ENCODE measurements at places on chromosomes 1 and 21. TPM values are rescaled to one million over a fixed set of nuclear protein-coding genes. Genes with fewer than 3 reads are reported as not detected.

GRCh38 chr1:160744852-160745520, 5.9 kb downstream of the SLAMF7 start:
- no peak for DNase-seq

DNA sequence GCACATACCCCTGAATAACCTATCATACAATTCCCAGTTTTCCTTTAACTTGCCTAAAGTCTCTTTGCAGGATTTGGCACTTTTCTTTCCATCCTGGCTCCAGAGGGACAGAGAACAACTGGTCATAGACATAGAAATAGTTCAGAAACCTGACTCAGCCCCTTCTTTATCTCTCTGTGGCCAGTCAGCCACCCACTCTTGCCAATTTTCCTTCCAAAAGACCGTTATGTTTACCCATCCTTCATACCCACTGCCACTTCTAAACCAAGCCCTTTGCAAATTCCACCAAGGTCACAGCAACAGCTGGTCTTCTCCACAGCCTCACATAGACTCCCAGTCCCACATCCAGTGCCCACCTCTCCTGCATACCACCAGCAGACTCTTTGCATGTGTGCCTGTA, 127.2 kb upstream of the FGGY start:
- no peak for DNase-seq

GRCh38 chr1:204670152-204670927, 15.2 kb downstream of the LRRN2 start:
- no peak for DNase-seq

DNA sequence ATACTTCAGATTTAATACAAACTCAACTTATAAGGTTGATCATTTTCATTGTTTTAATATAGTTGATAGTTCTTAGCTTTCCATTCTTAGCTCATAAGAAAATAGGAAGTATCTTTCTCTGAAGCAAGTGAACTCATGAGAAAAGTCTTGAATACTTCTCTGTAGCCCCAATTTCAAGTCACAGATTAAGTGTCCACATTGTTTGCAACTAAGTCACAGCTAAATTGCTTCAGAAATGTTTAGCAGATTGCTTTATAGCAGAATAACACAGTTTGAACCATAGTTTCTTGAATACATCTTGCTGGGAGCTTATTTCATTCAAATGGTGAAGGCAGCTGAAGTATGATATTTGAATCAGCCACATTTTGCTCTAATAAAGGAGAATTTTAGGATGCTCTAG, 10.6 kb upstream of the PKN2 start:
- DNase-seq = no peak

DNA sequence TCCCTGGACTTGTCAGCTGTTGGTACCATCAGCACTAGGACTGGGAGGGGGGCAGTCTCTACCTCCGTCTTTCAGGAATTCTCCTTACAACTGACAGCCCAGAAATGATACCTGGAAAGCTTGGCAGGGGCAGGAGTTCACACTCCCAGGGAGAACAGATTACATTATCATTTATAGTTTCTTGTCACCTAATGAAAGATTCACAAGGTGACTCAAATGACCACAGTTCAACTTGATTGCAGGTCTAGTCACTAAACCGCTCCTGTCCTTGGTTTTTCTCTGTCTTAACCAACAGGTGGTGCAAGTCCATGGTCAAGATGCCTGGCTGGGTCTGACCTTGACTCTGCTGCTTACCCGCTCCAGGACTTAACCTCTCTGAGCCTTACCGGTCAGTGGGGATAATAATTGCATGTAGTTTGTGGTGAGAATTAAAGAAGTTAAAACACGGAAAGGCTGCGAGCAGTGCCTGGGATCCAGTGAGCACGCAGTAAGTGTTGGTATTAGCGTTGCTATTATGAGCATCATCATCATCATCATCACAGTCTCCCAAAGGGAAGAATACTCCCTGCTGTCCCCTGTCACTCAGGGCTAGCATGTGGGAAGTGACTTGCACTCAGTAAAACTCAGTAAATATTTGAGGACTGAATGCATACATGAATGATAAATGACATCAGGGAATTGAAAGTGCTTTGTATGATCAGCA, 125.3 kb upstream of the CD34 start:
- no peak for DNase-seq

The CD34 gene
- 14.7 TPM for total RNA-seq

- DNase-seq = peak; percentile 57
Observed at GRCh38 chr1:179807291-179807690, 64.2 kb downstream of the FAM163A start.

DNA sequence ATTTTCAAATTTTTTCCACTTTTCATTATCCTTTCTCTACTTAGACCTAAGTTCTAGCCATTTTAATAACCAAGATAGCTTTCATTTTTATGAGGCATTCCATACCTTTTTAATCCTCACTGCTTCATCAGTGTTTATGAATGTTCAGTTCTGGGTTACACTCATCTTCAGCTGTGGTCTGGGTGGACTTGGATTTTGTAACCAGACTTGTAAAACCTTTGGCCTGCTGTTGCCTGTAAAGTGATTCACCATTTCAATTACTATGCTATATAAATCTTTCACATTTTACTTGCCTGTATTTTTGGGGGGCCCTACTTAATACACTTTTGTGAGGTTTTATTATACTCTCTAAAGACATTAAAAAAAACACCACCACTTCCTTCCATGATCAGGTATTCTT, 46.2 kb downstream of the USP25 start:
- no peak for DNase-seq
